ENCODE measurements at places on chromosomes 1 and 21.

- DNase-seq: peak; percentile 9
Measured at GRCh38 chr1:7117399-7118281, 332.4 kb downstream of the CAMTA1 start.

DNA sequence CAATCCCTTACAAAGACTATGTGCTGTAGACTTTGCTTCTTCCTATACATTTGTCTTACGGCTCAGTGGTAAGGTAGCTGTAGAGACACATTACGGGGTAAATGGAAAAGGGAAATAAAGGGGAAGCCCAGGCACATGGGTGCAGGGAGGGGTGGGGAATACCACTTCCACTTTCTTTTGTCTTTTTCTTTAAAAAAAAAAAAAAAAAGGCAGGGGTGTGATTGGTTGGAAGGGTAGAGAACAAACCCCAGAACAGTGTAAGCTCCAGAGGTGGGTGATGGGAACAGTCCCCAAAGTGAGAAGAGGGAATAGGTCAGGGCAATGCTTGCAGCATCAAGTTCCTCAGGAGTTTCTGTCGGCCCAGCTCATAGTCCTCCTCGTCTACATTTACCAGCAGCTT lies 3.9 kb downstream of the NIT1 start:
- peak; percentile 73 for DNase-seq

GRCh38 chr1:17494114-17494729 lies 45.3 kb upstream of the ARHGEF10L start:
- peak; percentile 78 for DNase-seq

DNA sequence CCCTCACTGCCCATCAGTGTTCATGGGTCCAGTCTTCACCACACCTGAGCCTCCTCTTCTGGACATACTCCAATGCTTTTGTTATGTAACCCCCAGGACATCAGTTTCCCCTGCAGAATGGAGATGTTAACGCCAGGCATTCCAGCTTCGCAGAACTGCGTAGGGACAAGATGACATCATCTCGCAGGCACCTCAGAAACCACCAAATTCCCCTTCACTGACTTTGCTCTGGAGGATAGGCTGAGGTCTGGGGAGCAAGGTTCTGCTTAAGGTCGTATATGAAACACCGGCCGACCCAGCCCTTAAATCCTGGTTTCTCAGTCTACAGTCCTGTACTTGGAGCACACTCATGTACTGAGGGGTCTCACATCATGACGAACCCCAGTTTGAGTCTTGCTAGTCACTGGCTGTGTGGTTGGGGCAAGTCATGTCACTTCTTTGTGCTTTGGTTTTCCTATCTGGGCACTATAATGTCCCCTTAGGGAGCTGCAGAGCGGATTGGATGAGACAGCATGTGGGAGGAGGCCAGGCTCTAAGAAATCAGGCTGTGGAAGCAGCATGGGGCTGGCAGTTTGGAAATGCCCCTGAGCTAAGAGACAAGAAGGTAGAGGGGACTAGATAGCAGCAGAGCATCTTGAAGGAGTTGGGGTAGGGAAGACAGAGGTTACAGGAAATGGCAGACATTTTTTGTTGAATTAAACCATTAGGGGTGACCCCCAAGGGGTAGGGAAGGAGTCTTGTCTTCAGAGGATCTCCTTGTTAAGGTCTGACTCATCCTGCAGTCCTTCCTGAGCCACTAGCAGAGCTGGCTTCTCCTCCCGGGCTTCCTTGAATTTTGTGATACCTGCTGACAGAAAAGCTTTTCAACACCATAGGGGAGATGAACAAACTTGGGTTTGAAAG lies 138.3 kb downstream of the FOXD2 start:
- no peak for DNase-seq

- no peak for DNase-seq
Measured at GRCh38 chr1:237681210-237681609, 209.5 kb downstream of the ZP4 start.

DNA sequence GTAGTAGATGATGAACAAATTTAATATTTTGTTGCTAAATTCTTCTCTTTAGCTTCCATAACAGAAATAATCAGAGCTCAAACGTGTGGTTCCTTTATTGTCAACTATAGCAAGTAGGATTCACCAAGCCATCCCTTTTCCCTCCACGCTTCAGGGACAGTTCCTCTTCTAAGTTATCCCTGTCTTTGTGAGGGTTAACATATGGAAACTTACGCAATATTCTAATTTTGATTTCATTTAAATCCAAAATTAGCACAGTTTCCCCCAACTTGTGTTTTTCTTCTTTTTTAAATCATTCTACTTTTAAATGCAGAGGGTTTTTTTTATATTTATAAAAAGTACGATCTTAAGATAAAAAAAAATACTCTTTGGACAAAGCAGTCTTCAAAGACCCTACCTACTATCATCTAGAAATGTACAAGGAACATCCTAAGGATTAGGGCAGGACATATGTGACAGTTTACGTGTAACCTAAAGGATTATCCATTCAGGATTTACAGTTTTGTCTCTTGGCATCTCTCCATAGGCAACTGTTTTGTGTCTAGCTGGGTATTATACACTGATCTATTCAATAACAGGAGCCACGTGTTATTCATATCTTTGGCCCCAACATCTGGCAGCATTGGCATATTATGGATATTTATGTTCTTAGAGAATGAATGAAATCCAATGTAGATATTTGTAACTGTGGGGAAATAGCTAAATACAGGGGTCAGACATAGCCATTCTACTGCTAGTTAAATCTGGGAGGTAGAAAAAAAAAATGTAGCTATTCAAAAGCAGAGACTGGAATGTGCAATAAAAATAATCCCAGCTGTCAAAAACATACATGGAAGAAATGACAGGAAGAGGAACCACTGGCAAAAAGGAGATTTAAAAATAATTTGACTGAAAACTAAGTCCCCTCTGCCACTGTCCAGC lies 272.9 kb downstream of the NEGR1 start:
- DNase-seq: peak; percentile 4

GRCh38 chr1:115865704-115866380 lies 24.9 kb upstream of the NHLH2 start:
- DNase-seq: peak; percentile 18

DNA sequence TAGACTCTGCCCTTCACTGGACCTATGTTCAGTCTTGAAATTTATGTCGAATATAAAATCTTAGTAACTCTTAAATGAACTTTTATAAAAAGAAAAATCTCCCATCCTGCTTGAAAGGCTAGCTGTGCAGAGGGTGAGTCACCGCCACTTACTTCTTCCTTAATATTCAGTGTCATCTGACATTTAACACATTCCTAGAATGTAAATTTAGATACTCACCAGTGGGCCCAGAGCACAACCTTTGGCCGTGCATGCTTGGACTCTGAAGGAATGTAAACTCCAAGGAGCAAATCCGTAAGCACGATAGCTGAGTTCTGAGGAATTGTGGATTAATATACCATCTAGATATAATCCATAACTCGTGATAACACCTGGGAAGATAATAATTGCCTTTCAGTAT lies 403.3 kb downstream of the KCTD3 start:
- DNase-seq: no peak

- DNase-seq: no peak
Measured at GRCh38 chr1:32138965-32139364, 31.1 kb downstream of the KPNA6 start.

DNA sequence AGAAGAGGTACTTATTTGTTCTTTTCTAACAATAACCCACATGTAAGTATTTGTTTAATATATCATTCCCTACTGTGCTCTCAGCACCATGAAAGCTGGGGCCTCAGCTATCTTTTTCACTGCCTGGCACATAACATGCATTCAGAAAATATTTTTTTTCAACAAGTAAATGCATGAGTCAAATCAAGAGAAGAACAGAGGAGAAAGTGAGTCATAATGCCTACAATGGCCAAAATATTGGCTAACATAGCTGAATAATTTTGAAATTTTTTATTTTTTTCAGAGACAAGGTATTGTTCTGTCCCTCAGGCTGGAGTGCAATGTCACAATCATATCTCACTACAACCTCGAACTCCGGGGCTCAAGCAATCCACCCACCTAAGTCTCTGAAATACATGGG lies 252.2 kb upstream of the ADAMTS5 start:
- DNase-seq: no peak

DNA sequence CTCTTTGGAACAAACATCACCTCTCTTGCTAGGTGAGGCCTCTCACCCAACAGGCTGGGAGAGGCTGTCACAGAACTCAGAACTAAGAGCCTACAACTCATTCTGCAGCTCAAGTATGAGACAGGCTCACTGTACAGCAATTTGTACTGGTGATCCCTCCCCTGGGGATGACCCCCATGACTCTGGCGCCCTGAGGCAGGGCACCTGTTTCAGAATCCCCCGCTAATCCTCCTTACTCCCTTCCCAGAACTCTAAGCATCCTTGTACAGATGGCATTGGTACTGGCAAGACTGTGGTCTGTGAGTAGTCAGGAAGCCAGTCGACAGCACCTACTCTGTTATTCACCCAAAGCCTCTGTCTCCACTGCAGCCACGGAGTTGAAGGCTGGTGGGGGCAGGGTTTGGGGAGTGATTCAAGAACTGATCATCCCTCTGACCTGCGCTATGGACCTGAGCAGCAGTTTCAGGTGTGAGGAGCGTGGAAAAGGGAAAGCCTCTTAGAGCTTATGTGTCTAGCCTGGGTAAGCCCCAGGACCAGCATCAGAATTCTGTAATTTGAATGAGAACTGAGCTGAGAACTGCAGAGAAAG lies 655.5 kb downstream of the KIF26B start:
- no peak for DNase-seq

- DNase-seq: no peak
Measured at GRCh38 chr1:57036641-57037579, 71.1 kb upstream of the C8B start.

DNA sequence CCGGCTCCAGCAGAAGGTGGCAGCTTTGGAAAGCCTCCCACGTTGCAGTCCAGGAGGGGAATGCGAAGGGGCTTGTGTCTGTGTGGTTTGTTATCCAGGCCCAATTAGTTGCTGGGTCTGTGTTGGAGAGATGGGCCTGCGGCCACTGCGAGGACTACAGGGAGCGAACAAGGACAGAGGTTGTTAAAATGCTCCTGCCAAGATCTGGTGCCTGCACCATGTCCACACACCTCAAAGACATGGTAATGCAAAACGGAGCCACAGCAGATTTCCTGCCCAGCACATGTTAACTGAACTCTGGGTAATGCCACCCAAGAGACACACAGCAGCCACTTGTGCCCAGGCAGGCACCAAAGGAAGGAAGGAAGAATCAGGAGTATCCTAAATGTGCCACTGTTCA lies 18.6 kb downstream of the GRIK3 start:
- no peak for DNase-seq

- DNase-seq: no peak
Measured at GRCh38 chr1:218815076-218815475, 358.6 kb upstream of the LYPLAL1 start.

DNA sequence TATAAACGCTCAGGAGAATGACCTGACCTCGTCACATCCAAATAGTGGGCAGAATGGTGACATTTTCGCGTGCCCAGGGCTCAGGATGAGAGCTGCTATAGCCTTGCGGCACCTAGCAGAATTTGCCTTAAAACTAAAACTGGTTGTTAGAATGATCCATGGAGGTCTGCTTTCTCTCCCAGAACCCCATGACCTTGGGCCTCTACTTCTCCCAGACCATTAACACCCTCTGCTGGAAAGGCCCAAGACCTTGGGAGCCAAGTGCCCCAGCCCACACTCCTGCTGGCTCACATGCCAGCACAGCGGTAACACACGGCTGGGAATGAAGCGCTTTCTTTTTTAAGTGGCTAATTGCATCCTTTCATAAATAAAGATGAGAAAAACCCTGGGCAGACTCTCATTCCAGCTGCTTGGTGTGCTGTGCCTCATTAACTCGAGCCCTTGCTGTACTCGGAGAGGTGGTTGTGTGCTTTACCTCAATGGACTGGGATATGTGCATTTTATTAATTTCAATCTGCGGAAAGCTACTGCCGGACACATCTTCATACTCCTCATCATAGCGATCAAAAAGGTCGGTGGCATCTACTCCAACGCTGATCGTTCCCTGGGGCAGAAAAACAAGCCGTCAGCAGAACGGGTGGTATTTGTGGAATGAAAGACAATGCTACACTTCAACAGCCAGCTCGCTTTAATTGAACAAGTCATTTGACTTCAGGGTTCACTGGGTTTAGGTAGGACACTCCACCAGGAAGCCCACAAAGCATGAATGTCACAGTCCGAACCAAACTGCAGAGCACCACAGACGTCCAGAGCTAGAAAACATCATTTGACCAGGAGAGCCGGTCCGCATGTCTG lies 29.0 kb downstream of the THAP3 start:
- DNase-seq: no peak

- DNase-seq: no peak
Measured at GRCh38 chr1:93608187-93609109, 73.2 kb downstream of the BCAR3 start.

DNA sequence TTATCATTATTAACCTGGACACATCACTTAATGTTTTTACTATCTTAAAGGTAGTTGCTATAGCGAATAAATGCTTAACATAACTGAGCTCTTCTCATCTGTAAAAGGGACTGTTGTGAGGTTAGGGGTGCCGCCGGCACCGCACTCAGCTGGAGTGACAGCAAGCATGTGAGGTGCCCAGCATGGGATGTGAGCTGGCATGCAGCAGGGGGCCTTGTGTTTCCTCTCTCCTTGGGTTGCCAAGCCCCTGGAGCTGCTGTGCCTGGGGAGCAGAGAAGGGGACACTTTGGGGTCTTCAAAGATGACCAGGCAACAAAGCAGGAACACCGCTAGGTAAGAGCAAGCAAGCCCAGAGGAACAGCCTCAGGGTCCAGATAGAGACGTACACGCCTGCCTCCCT lies 2.1 kb upstream of the ZC3H12A start:
- DNase-seq: no peak

DNA sequence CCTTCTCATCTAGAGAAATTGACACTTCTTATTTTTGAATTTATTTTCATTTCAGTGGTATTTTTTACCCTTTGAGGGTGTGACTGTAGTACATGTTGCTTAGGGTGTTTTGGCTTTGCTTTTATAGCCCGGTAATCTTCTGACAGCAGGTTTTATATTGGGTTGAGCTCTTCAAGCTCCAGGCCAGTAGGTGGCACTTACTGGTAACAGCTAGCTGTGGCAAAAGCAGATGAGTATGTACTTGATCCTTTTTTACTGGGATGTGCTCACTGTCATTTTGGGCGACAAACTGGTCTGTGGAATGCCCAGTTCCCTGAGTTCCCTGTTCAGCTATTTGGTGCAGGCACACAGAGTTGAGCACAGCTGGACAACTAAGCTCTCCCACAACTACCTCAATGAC lies 916.2 kb upstream of the B3GALT2 start:
- DNase-seq: peak; percentile 1

DNA sequence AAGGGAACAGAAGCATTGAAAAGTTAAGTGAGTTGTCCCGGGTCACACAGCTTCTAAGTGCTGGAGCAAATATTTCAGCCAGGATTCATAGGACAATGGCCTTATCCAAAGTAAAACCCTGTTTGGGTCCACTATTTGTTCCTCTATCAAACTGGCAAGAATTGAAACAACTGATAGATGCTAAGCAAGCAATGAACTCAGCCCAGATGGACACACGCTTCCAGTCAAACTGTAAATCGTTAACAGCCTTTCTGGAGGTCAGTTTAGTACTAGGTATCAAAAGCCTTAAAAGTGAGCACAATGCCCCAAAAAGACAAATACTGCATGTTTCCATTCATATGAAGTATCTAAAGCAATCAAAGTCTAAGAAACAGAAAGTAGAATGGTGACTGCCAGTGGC lies 779 bp upstream of the SVBP start:
- no peak for DNase-seq

- peak; percentile 29 for DNase-seq
Measured at GRCh38 chr1:56526571-56527174, 52.7 kb downstream of the PLPP3 start.

- no peak for DNase-seq
Measured at GRCh38 chr1:67973051-67973450, 77.4 kb downstream of the DIRAS3 start.
